ENCODE measurements at places on chromosomes 13 and 19.

DNA sequence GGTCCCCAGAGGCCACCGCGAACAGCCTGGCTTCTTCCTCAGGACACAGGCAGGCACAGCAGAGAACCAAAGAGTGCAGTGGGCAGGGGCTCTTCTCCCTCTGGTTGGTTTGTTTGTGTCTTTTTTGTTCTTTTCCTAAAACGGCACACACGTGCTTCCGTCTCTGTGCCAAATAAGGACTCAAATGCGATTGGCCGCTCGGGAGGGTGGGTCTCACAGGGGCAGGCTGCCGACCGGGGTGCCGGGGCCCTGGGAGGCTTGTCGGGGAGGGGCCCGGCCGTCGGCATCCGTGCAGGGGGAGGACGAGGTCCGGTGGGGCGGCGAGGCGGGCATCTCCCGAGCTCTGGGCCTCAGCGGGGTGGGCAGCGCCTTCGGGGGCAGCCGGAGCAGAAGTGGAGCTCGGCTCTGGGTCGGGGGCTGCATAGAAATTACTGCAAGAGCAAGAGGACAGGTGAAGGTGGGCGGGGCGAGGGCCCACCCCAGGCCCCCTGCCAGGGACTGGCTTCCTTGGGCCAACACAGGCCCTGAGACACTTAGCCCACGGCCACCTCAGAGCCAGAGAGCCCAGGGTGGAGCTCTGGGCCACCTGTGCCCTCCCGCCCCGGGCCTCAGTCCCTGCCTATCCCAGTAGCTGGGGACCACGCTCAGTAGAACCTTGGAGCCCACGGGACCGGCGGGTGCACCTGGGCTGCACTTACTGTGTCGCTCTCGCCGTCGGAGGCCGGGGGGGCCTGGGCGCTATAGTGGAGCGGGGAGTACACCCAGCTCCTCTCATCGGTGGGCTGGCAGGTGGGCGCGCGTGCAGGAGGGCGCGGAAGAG lies 6.4 kb upstream of the CACTIN start:
- no peak for DNase-seq

DNA sequence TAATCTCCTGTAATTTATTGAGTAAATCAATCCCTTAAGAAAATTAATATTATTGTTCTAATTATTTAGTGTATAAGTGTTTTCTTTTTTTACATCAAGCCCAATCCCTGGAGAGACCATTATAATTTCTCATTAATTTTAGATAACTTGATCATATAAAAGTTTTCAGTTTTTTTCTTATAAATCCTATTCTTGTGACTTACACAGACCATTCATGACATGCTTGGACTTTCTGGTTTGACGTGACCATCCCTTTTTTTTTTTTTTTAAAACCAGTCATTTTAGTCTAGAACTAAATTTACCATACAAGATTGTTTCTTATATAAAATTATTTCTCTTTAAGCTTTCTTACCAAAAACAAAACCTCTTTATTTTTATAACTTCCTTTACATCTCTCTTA lies 5.4 kb upstream of the MTRF1 start:
- DNase-seq = peak; percentile 46

GRCh38 chr13:41582027-41582463 lies 124.7 kb downstream of the RGCC start:
- DNase-seq = no peak

- DNase-seq = no peak
Measured at GRCh38 chr13:114078461-114079451, 53.7 kb downstream of the RASA3 start.

GRCh38 chr19:53332484-53332883 lies 1.1 kb upstream of the ZNF845 start:
- DNase-seq = no peak

DNA sequence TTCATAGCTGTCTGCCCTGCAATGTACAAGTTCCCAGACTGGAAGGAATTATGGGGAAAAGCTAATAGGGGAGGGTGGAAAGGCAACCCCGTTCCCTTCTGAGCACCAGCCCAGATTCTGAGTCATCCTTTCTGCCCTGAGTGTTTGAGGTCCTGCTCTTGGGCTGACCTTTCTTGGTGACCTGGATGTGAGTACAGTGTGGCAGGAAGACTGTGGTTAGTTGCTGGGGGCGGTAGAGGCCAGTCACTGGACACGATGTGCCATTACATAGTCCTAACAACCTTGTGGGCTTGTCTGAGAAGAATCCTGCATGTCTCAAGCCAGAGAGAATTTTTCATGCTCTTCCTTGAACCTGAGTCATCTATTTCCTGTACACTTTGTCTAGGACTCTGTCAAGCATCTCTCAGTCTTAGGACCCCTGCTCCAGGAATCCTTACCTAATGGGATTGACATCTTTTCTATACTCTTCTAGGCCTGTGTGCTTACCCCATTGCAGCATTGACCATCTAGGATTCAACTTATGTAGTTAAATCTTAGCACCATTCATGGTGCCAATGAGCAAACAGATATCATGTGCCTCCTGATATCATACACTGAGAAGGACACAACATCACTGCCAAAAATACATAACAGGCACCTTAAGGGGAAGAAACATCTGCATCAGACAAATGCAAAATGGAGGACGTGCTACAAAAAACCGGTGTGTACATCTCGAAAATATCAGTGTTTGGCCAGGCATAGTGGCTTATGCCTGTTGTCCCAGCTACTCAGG lies 8.1 kb upstream of the ANGPTL4 start:
- DNase-seq = no peak

DNA sequence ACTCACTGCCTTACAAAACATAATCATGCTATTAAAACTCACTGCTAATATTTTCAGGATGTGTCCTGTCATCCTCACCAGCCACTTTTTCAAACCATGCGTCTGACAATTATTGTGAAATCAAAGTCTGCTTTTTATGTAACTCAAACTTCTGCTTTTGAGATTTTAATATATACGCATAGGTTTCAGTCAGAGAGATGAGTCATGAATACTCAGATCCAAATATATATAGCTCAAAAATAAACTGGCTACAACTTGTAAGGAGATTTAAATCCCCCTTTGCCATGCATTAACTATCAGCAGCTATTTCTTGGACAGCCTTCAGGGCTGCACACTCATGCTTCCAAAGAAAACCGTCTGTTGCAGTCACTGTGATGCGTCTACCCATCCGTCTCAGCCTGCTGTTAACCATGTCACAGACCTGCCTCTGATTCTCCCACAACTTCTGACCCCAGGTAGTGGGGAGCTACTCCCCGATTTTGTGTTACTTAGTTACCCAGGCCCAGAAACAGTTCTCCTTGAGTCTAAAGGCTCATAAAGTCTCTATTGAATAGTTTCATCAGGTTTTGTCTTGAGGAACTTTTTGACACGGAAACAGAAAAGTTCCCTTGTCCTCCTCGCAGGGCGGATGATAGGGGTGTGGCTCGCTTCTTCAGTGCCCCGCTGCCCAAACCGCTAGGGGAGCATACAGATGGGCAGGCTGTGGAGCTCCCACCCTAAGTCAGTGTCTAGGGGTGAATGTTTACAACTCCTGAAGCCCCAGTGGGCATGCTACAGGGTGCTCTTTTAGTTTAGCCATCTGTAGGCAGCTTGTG lies 33.8 kb upstream of the SGCG start:
- no peak for DNase-seq

DNA sequence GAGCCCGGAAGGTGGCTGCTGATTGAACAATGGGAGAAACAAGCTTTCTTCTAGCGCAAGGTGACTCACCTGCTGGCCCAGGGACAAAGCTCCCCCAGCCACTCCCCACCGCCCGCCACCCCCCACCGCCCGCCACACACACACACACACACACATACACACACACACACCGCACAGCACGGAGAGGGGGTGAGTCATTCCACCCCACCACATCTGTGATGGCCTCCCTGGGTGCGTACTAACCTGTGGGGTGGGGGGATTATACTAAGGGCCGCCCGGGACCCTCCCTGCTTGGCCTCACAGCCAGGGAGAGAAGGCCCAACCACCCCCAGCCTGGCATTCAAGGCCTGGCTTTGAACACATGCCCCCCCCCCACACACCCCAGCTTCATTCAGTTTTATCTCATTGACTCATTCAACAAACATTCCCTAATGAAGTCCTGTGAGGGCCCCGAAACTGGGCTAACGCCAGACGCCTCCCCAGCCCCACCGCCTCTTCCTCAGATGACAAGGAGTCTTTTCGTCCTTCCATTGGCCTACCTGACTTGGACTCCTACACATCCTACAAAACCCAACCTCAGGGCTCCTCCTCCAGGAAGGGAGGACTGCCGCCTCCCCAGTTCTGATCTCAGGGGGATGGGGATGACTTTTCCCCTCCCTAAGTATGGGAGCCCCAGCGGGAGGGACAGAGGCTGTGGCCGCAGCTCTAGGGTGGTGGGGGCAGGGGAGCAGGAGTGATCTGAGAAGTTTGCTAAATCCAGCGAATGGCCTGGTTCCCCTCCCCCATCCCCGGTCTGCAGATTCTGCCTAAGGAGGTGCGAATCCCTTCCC lies 5.8 kb upstream of the ONECUT3 start:
- no peak for DNase-seq

GRCh38 chr13:56352901-56353300 lies 787.8 kb upstream of the PRR20A start:
- DNase-seq = no peak

- peak; percentile 44 for DNase-seq
Measured at GRCh38 chr13:46893221-46893740, 3.6 kb downstream of the HTR2A start.

DNA sequence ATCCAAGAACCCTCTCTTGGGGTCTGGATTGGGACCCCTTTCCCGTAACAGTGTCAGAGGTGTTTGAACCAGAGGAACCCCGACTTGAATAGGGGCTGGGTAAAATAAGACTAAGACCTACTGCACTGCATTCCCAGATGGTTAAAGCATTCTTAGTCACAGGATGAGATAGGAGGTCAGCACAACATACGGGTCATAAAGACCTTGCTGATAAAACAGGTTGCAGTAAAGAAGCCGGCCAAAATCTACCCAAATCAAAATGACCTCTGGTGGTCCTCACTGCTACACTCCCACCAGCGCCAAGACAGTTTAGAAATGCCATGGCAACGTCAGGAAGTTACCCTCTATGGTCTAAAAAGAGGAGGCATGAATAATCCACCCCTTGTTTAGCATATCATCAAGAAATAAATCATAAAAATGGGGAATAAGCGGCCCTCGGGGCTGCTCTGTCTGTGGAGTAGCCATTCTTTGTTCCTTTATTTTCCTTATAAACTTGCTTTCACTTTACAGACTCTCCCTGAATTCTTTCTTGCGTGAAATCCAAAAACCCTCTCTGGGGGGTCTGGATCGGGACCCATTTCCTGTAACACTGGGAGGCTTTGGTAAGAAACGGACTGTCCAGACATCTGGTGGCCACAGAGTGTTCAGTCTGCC lies 4.4 kb upstream of the SIN3B start:
- no peak for DNase-seq

GRCh38 chr13:74169676-74170075 lies 35.5 kb upstream of the KLF12 start:
- no peak for DNase-seq

- DNase-seq = no peak
Measured at GRCh38 chr13:68185444-68186141, 955.5 kb upstream of the PCDH9 start.

DNA sequence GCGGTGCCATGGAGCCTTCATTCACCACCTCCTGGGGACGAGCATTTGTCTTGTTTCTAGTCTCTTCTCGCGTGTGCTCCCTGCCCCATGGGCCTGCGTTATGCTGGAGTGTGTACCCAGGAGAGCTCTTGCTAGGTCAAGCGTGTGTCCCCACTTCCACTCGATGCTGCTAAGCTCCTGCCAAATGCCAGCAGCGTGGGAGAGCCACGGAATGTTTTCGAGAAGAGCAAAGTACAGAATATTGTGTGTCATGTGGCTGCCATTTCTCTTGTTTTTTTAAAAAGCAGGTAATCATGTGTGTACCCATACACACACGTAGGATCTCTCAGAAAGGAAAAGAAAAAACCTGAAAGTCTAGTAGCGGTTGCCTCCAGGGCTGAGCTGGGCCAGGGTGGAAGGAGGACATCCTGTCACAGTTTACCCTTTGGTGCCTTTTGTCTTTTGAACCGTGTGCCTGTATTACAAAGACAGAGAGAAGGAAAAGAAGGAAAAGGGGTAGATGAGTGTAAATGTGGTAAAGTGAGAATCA lies 28.6 kb downstream of the PAK4 start:
- no peak for DNase-seq

DNA sequence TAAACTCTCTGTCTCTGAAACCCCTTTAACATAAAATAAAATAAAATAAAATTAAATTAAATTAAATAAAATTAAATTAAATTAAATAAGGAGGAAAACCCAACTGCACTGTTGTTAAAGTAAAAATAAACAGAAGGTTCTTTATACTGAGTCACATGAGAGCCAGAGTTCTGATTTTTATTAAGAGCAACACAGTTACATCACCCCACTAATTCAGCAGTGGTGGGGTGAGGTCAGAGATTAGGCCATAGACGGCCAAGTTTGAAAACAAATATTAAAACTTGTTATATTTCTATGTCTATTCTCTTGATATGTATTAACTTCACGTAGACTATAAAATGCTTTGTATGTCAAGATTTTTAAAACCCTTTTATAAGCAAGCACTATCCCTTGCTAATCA lies 59.5 kb downstream of the MYCBP2 start:
- DNase-seq = no peak

DNA sequence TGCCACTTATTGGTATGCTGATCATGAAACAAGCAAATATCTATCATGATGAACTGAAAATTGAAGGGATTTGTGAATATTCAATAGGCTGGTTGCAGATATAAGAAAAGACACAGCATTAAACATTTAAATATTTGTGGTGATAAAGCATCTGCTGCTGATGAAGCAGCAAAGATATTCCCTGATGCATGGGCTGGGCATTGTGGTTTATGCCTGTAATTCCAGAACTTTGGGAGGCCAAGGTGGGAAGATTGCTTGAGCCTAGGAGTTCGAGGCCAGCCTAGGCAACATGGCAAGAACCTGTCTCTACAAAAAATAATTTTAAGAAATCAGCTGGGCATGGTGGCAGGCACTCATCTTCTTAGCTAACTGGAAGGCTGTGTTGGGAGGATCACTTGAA lies 54.5 kb downstream of the GPR180 start:
- no peak for DNase-seq

- peak; percentile 35 for DNase-seq
Measured at GRCh38 chr13:42279986-42280385, 8.0 kb downstream of the AKAP11 start.

DNA sequence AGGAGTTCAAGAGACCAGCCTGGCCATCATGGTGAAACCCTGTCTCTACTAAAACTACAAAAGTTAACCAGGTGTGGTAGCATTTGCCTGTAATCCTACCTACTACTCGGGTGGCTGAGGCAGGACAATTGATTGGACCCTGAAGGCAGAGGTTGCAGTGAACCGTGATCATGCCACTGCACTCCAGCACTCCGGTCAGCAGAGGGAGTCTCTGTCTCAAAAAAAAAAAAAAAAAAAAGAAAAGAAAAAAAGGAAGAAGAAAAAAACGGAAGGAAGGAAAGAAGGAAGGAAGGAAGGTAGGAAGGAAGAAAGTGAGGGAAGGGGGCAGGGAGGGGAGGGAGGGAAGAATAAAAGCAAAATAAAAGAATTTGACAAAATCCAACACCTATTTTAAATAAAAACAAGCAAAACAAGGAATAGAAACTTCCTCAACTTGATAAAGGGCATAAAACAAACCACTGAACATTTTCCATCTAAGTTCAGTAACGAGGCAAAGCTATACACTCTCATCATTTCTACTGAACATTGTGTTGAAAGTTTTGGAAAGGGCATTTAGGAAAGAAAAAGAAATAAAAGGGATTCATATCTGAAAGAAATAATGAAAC lies 411.6 kb upstream of the SLITRK5 start:
- DNase-seq = peak; percentile 72

- DNase-seq = peak; percentile 72
Measured at GRCh38 chr13:30792285-30793000, 57.1 kb downstream of the ALOX5AP start.

- no peak for DNase-seq
Measured at GRCh38 chr13:48532256-48532505, 699 bp downstream of the RCBTB2 start.

Measured in NCI-H82 (cell line).